ENCODE measurements at places on chromosomes 12 and 14.

DNA sequence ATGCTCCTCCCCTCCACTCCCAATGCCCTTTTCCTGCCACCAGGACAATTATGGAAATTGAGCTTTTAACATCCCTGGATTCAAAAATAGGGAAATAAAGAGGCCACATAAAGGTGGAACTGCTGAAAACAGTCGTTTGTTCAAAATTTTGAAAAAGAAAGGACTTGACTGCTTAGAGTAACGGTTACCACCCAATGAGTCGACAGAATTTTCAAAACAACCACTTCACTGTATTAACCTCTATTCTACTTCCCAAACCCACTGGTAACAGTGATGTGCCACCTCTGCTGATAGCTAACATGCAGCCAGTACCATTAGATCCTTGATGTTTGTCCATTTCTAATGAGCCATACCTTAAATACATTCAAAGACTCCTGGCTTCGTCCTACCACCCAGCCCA lies 4.9 kb downstream of the ST8SIA1 start:
- no peak for DNase-seq

GRCh38 chr12:9944391-9944790 lies 12.2 kb upstream of the CLEC2A start:
- no peak for DNase-seq

DNA sequence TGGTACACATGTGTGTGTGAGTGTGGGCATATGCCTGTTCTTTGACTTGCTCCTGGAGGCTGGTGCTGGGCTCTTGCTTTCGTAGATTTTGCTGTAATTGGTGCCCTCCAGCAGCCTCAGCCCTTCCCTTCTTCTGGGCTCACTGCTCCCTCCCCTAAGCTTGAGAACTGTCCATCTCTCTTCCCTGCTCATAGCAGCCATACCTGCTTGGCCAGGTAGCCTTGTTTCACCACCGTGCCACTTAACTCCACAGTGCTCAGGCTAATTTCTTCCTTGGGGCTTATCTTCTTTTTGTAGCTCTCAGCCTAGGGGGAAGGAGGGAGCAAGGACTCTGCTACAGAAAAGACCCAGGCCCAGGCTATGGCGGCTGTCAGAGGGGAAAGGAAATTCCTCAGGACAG lies 19.8 kb downstream of the PLEK2 start:
- no peak for DNase-seq

DNA sequence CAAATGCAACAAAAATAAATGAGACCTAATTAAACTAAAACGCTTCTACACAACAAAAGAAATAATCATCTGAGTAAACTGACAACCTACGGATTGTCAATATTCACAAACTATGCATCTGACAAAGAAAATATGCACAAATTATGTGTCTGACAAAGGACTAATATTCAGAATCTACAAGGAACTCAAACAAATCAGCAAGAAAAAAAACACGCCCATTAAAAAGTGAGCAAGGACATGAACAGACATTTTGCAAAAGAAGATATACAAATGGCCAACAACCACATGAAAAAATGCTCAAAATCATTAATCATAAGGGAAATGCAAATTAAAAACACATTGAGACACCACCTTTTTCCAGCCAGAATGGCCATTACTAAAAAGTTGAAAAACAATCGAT lies 37.0 kb downstream of the BLTP3B start:
- DNase-seq: no peak

- DNase-seq: no peak
These were observed 70.0 kb upstream of the CPM start for GRCh38 chr12:69002969-69003368.

All from NCI-H2171 treated with DMSO at 0.1 percent for 48 hours (cell line).